HFFc6 (cell line): ENCODE measurements at places on chromosomes 4 and X. TPM values are rescaled to one million over a fixed set of nuclear protein-coding genes. Genes with fewer than 3 reads are reported as not detected.

DNA sequence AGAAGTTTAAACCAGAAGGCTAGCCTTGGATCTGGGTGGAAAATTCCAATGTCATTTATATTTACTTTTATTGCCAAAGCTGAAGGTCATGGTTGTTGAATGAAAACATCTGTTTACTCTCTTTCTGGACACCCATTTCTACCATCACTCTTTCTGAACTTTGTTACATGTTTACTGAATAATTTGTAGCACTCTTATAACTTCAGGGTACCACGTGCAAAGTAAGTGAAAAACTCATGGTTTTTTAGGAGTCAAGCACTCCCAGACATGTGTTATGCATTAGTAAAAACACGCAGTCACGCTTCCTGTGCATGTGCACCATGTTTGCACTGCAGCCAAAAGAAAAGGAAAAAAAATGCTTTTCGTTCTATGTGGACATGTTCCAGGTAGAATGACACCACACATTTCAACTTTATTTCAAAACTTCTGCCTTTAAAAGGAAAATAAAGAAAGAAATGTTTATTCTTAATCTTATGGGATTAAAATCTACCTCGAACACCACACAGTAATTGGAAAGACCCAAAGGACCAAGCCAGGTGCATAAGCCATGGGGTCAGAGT, 31.4 kb upstream of the ADH1C start:
- DNase-seq = peak; percentile 87

APEX2 gene
- 13.9 to 15.7 TPM (median 15.3 TPM) in 3 replicates for total RNA-seq

PAGE3 gene
- total RNA-seq = not detected in 3 replicates

SPANXN3 gene
- total RNA-seq = not detected in 3 replicates
